HepG2 (cell line): ENCODE measurements at places on chromosomes 12 and 14. TPM values are rescaled to one million over a fixed set of nuclear protein-coding genes. Genes with fewer than 3 reads are reported as not detected.

DNA sequence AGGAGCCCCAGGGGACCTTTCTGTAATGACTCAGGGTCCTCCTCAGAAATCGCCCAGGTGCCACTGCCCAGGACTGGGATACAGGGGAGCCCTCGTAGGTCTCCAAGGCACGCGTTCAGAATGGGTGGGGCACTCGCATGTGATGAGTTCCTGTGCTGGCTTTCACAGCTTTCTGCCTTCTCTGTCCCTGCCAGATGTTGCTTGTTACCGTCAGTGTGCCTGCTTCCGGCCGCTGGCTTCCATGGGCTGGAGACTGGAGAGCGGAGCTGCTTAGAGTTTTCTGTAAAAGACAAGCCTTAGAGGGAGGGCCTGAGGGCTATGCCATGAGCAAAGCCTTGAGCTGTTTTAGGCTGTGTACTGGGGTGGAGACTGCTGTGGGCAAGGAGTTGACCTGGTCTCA lies 75.0 kb upstream of the SLC24A4 start:
- DNase-seq: no peak

SLCO1B1 gene
- not detected in 2 replicates for total RNA-seq

- no peak for DNase-seq
Observed at GRCh38 chr14:57811998-57812546, 53.8 kb downstream of the SLC35F4 start.

NAV3 gene
- 0.18 and 0.51 TPM in 2 replicates for total RNA-seq

KRT86 gene
- total RNA-seq: not detected in 2 replicates

GRCh38 chr14:36556811-36557433 lies 25.5 kb downstream of the NKX2-8 start:
- peak; percentile 45 for DNase-seq
